CD4-positive, alpha-beta T cell treated with Interleukin-15 for 4 hours (primary cell): ENCODE measurements at places on chromosomes 13 and 19.

GRCh38 chr13:112895521-112896465 is 73.2 kb upstream of the MCF2L start:
- no peak for DNase-seq

- peak; percentile 34 for DNase-seq
These were observed 11.2 kb upstream of the ARHGEF18 start for GRCh38 chr19:7337380-7338194.

GRCh38 chr13:79307866-79308298 is 98.2 kb downstream of the RBM26 start:
- DNase-seq, result no peak

GRCh38 chr19:16144216-16144581 is 714 bp downstream of the HSH2D start:
- DNase-seq, result no peak

- peak; percentile 36 for DNase-seq
These were observed 3.5 kb downstream of the LGALS7B start for GRCh38 chr19:38792250-38793111.

DNA sequence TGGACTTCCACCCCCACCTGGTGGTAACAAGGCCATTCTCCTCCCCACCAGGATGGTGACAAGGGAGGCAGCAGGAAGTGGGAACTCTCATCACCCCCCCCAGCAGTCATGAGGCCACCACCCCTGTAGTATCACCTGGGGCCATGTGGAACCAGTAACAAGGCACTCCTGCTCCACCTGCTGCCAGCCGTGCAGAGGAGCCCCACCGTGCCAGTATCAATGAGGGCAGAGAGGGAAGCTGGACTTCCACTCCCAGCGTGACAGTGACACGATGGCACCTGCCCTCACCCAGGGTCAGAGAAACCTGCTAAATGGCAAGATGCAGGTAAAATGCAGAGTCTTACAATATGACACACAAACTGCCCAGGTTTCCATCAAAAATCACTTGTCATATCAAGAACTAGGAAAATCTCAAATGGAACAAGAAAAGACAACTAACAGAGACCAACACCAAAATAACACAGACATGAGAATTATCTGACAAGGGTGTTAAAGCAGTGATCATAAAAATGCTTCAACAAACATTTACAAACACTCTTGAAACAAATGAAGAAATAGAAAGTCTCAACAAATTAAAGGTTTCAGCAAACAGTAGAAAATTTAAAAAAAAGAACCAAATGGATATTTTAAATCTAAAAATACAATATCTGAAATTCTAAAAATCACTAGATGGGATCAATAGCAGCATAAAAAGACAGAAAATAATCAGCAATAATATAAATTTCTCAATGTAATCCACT is 9.1 kb upstream of the SPACA7 start:
- DNase-seq, result no peak

DNA sequence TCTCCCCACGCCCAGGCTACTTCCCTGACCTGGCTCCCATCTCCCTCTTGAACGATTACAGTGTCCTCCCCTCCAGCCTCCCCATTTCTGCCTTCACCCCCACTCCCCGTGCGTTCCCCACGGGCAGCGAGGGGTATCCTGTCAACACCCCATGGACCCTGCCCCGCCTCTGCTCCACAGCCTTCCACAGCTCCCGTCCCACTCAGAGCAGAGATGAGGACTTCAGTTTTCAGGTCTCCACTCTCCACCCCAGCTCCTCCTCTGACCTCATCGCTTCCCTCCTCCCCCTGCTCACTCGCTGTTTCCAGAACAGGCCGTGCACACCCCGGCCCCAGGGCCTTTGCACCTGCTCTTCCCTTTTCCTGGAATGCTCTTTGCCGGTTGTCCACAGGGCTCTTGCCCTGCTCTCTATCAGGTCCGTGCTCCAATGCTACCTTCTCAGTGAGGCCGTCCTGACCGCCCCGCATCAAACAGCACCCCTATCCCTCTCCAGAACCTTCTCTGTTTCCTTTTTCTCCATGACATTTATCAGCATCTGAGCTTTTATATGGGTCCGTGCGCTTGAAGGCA is 15.0 kb downstream of the LRRC4B start:
- DNase-seq, result no peak

DNA sequence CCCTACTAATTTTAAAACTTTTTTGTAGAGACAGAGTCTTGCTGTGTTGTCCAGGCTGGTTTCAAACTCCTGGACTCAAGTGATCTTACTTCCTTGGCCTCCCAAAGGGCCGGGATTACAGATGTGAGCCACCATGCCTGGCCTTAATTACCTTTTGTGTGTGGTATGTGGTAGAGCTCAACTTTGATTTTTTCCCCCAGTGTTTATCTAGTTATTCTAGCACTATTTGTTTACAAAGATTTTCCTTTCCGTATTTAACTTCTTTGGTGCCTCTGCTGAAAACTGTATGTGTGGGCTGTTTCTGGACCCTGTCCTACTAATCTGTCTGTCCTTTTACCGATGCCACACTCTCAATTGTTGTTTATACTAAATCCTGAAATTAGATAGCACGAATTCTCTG is 9.4 kb upstream of the ERCC5 start:
- no peak for DNase-seq

DNA sequence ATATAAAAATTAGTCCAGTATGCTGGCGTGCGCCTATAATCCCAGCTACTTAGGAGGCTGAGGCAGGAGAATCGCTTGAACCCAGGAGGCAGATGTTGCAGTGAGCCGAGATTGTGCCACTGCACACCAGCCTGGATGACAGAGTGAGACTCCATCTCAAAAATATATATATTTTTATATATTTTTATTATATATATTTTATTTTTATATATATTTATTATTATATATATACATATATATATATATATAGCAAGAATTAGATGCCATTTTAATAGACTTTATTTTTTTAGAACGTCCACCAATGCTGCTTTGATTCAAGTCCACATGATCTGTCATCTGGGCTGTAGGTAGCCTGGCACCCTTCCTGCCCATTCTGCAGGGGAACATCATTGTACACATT is 3.5 kb upstream of the OR7D2 start:
- DNase-seq, result no peak

GRCh38 chr13:113057084-113057483 is 48.5 kb upstream of the F7 start:
- DNase-seq, result no peak

- no peak for DNase-seq
These were observed 799 bp downstream of the PVR start for GRCh38 chr19:44644402-44645016.

GRCh38 chr19:54268936-54269335 is 11.9 kb upstream of the LILRB5 start:
- no peak for DNase-seq

- DNase-seq, result no peak
These were observed 186.8 kb upstream of the TSC22D1 start for GRCh38 chr13:44762911-44763310.

DNA sequence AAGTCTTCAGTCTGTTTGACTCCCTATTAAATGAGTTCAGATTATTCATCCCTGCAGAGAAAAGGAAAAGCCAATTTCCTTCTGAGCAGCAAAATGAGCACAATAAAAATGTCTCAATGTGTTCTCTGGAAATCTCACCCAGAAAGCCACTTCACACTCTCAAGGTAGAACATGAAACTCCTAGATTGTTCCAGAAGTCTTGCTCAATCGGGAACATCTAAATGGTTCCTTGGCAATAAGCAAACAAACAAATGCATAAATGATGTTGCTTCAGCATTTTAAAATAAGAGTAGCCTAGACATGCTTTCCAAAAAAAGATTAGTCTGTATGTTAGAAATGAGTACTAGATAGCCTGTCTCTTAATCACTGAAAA is 59.7 kb upstream of the TNFRSF19 start:
- no peak for DNase-seq

GRCh38 chr19:46726551-46726950 is 9.6 kb upstream of the PRKD2 start:
- no peak for DNase-seq

DNA sequence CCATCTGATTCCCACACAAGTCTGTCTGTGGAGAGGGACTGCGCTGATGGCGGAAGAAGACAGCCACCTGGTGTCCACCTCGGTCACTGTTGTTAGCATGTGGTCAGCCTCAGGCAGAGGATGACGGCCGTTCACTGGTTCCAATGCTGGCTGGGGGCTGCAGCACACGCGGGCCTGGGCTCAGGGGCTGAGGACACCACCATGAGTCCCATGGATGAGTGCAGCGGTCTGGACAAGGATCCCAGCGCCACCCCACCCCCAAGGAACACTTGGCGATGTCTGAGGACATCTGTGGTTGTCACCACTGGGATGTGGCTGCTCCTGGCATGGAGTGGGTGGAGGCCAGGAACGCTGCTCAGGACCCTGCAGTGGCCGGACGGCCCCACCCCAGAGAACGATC is 10.9 kb downstream of the DPP9 start:
- DNase-seq, result no peak

DNA sequence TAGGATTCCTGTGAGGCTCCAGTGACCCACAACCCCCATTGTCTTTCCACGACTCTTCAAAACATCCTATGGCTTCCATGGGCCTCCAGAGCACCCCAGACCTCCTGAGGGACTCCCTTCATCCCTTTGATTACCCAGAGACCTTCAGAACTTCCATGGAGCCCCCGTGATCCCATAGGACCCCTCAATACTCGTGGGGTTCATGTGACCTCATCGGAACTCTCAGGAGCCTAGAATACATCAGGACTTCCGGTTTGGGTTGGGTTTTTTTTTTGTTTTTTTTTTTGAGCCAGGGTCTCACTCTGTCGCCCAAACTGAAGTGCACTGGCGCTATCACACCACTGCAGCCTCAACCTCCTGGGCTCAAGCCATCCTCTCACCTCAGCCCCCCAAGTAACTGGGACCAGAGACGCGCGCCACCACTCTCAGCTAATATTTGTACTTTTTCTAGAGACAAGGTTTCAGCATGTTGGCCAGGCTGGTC is 774 bp downstream of the ALDH16A1 start:
- DNase-seq, result no peak

DNA sequence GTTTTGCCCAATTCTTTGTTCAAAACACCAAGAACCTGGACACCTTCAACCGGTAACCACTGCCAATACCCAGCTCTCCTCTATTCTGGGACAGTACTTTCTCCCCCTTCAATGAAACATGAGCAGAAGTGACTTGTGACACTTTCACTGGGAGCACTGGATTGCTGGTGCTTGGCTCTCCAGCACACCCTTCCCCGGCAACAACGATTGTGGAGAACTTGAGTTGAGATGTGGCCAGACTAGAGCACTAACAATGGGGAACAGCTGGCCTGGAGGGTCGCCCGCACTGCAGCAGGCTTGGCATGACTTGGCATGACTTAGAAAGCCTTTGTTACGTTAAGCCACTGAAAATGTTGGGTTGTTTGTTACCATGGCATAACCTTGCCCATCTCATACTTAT is 7.5 kb upstream of the B3GLCT start:
- DNase-seq, result no peak
